Hematopoietic multipotent progenitor cell treated with erythropoietin and hydrocortisone succinate and interleukin-3 and kit ligand, for 8 days (in vitro differentiated cells): ENCODE measurements at places on chromosomes 3 and 15.

DNA sequence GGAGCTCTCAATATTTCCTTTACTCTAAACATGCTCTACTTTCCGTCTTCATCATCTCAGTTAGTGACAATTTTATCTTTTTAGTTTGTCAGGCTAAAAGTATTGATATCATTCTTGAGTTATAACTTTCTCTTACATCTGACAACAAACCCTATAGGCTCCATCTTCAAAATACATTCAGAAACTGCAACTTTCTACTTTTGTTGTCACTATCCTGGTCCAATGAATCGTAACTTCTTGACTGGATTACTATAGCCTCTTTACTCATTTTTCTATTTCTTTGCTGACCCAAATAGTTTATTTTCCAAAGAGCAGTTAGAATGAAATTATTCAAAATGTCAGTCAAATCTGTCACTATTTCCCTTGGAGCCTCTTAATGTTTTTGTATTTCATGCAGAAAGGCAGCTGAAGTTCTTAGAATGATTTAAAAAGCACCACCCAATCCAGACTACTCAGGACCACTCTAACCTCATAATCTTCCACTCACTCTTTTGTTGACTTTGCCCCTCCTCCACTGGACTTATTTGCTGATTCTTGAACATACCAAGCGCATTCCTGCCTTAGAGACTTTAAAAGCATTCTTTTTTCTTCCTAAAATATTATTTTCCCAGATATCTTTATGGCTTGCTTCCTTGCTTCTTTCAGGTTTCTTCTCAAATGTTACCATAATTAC, 119.9 kb upstream of the CBLB start:
- no peak for DNase-seq

DNA sequence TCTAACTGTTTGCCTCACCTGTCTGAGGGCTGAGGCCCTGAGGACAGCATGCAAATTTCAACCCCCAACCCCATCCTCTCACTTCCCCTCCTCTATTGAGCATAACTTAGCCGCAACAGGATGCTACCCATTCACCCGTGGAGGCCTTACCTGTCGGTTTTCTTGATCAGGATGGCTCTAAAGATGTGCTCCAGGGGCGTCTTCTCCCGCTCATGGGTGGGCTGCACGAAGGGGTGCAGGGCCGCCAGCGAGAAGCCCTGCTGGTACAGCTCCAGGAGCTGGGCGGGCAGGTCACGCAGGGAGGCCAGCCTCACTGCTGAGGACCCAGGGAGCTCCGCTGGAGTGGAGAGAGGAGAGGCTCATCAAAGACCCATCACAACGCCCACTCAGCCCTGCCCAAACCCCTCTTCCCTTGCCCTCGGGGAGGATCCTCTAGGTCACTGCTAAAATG, 79.8 kb downstream of the RFTN1 start:
- DNase-seq, result no peak

DNA sequence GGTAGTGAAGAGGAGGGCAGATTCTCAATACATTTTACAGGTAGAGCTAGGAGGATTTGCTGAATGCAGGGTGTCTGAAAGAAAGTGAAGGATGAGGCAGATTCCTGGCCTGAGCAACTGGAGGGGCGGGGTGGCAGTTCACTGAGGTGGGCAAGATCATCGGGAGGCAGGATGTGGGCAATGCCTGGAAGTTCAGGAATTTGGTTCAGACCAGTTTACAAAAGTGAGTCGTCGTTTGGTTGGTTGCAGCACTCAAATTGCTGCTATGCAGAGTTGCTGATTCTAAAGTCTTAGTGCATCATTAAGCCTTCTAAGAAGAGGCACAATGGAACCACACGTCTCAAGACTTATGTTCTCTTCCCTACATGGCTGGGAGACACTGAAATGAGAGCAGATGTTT, 134.0 kb downstream of the MFSD1 start:
- no peak for DNase-seq

GRCh38 chr3:9552252-9552999, 1.2 kb downstream of the LHFPL4 start:
- DNase-seq, result peak; percentile 48

DNA sequence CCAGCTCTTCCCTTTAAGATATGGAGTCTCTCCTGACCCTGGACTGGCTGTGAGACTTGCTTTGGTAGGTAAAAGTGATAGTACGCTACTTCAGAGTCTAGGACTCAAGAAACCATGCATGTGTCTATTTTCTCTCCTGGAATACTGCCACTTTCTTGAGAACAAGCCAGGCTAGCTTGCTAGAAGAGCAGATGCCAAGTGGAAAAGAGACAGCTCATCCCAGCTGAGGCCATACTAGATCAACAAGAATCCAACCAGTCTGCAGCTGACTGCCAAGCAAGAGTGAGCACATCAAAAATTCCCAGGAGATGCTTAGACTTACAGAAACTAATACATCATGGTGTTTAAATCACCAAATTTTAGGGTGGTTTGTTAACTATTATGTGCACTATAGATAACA, 208.3 kb upstream of the RBMS3 start:
- no peak for DNase-seq

DNA sequence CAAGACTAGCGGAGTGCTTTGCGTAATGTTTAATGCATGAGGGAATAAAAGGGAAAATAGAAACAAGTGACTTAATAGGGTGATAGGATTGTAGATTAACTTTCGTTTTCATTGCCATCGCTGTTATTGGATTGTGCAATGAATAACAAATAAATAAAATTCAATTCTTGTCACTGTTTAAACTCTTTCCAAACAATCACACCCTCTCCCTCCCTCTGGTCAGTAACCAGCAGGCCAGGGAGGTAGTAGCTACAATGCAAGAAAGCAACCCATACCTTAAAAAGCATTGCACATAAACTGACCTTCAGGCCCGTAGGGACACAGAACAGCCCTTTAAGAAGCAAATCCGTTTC, 705 bp upstream of the TFRC start:
- DNase-seq, result no peak

- peak; percentile 49 for DNase-seq
These were observed 77.8 kb downstream of the B3GNT5 start for GRCh38 chr3:183330881-183331280.

GRCh38 chr3:67637255-67637900, 17.0 kb downstream of the SUCLG2 start:
- no peak for DNase-seq

GRCh38 chr3:48469046-48469915, 22.7 kb downstream of the ATRIP start:
- no peak for DNase-seq

GRCh38 chr15:60259469-60259868, 138.3 kb downstream of the ANXA2 start:
- no peak for DNase-seq

DNA sequence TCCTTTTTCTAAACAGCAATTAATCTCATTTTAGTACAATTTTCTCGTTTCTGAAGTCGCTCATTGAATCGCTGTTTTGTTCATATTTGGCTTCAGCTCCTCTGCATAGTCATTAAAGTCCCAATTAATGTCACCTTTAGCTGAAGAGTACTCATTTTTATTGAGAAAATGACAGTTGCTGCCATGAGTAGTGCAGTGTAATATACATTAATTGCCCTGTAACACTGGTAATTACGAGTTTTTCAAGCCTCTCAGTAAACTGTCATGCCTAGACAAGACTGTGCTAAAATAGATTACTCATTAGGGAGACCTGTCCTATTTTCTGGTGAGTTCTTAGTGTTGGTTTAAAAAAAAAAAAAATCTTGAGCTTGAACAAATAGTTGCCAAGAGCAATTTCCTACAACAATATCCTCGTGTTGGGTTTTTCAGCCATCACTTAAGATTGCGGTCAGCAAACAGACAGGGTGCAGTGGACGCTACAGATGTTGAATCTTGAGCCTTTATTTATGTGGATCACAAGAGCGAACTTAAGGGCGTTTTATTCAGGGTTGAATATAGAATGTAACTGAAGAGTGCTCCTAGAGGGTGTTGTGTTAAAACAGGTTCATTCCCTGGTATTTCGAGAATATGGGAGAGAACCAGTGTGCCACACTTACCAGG, 176.0 kb downstream of the CDIN1 start:
- DNase-seq, result no peak

- DNase-seq, result no peak
These were observed 26.3 kb downstream of the B3GNT5 start for GRCh38 chr3:183279371-183279770.

GRCh38 chr3:198080521-198081384, 120.7 kb downstream of the LMLN start:
- peak; percentile 77 for DNase-seq
